Panc1 (cell line): ENCODE measurements at places on chromosomes 4 and X.

DNA sequence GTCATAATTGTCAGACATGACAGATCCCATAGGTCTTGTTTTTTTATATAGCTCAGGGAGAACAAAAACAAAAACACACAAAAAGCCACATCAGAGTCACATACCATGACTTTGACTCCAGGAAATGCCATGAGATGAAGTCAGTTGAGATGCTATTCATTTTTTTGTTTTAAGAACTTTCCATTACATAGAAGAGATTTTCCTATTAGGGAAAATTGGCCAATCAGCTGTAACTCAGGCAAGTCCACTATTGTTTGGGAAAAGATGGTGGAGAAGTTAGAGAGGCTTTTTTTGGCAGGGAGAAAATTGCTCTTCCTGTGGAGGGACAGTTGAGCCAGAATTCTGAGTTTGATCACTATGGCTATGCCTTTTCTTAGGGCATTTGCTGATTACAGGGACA, 72.6 kb downstream of the SMARCA5 start:
- H3K27me3 ChIP-seq, result no peaks in the 10 kb centered on the region
- no peaks in the 10 kb centered on the region for H3K4me1 ChIP-seq
- no peak for DNase-seq
- H3K4me3 ChIP-seq, result no peak overlapping the region

- H3K36me3 ChIP-seq, result no peaks in the 10 kb centered on the region
- no peak for DNase-seq
- H3K4me1 ChIP-seq, result no peaks in the 10 kb centered on the region
- no peak overlapping the region for H3K4me3 ChIP-seq
- no peak overlapping the region for H3K27ac ChIP-seq
Observed at GRCh38 chr4:164807611-164808010, 53.7 kb downstream of the SMIM31 start.

- H3K4me1 ChIP-seq, result no peaks in the 10 kb centered on the region
- H3K36me3 ChIP-seq, result no peaks in the 10 kb centered on the region
- no peak overlapping the region for H3K27ac ChIP-seq
- no peak for DNase-seq
Observed at GRCh38 chr4:107586371-107586770, 133.7 kb downstream of the PAPSS1 start.

DNA sequence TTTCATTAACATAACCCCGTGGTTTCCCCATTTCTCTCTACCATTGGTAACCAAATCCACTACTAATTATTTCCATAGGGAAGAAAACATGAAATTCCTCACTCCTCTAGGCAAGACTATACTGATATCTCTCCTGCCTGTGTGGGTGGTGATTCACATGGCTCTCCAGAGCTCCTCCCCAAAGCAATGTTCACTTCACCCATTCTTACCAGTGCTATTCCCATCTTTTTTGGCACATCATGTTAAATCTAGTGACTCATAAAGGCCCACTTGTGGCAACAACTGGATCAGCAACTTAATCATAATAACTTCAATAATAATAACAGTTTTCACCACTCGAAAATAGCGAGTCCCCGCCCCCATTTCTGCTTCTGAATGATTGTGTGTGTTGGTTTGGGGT, 6.1 kb upstream of the HCCS start:
- H3K27me3 ChIP-seq, result no peaks in the 10 kb centered on the region
- H3K4me3 ChIP-seq, result no peak overlapping the region
- no peaks in the 10 kb centered on the region for H3K36me3 ChIP-seq
- H3K4me1 ChIP-seq, result no peaks in the 10 kb centered on the region

DNA sequence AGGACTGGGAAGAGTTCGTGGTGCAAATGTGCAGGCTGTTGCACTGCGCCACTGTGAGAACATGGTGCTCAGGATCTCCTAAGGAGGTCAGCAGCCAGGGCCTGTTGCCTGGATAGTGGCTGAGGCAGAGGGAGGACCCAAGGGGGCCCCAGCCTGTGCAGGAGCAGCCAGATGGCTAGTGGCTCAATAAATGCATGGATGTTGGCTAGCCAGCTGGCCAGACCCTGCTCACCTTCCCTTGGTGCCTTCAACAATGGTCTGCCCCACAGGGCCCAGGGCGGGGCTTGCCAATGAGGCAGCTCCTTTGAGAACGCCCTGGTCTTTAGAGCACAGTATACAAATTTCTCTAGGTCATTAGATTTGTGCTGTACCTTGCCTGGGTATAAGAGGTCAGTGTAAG, 67.4 kb downstream of the TNIP2 start:
- DNase-seq, result no peak
- no peak overlapping the region for H3K4me3 ChIP-seq
- H3K4me1 ChIP-seq, result no peaks in the 10 kb centered on the region
